Stimulated activated memory B cell treated with anti-CD40 and anti-IgM and Interleukin-4, amounts not matched to agents 10 μg/mL and 1 μg/mL and 100 μg/mL, for 72 hours (primary cell): ENCODE measurements at places on chromosomes 7 and 10.

DNA sequence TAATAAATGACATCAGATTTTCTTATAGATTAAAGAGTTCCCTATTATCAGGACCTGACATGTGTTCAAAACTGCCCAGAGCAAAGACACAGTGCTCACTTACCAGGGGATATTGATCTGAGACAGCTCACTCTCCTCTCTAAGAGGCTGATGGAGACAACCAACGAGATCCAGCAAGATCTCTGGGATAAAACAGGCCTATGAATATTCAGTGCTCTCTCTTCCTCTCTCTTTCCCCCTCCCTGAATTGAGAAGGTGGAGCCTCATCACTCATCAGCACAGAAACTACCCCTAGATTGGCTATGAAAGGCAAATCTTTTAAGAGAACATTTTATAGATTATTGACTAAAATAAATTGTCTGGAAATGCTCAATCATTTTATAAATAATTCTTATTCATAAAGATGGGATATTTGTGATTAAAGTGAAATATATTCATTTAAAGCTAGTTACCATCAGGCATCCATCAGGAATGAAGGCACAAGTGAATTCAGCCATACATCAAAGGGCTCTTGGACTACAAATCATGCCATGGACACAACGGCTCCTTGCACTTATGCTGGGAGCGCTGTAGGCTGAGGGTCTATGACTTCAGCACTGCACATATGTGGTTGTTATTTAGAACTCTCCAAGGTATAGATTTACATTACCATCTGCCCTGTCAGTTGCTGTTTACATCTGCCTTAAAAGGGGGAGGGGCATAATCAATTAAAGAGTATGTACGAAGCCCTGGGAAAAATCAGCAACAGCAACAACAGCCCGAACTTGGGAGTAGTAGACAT is 3.4 kb upstream of the PPP1R17 start:
- ATAC-seq: no peak

DNA sequence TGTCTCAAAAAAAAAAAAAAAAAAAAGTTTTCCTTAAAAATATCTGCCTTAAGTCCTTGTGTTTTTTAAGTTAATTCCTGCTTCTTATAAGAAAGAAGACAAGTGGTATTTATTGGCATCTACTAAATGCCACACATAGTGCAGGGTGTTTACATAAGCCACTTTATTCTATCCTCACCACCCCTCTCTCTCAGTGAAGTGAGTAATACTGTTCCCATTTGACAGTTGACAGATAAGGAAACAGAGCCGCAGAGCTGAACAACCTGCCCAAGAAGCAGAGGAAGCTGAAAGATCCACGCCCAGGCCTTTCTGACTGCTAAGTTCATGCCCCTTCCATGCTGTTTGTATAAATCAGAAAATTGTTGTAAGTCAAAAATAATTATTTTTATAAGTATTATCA is 54.1 kb downstream of the ABLIM1 start:
- no peak for ATAC-seq

DNA sequence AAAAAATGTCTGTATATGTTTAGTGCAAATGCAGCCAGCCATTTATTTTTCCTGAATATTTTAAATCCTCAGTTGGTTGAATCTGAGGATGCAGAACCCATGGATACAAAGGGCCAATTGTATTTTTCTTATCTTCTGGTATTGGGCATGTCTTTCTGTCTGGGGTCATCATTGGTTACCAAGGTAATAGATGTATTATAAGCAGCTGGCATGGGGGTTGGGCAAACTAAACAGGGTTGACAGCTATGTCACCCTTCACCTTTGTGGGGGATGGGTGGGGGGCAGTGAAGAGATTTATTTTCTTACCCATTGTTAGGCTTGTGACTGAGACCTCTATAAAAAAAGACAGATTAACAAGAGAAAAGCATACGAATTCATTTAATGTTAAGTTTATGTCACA is 38.8 kb downstream of the CDHR3 start:
- no peak for ATAC-seq

- no peak for ATAC-seq
Observed at GRCh38 chr10:86651631-86652331, 2.6 kb upstream of the OPN4 start.

GRCh38 chr10:6513476-6513875 is 66.6 kb downstream of the PRKCQ start:
- ATAC-seq: no peak

DNA sequence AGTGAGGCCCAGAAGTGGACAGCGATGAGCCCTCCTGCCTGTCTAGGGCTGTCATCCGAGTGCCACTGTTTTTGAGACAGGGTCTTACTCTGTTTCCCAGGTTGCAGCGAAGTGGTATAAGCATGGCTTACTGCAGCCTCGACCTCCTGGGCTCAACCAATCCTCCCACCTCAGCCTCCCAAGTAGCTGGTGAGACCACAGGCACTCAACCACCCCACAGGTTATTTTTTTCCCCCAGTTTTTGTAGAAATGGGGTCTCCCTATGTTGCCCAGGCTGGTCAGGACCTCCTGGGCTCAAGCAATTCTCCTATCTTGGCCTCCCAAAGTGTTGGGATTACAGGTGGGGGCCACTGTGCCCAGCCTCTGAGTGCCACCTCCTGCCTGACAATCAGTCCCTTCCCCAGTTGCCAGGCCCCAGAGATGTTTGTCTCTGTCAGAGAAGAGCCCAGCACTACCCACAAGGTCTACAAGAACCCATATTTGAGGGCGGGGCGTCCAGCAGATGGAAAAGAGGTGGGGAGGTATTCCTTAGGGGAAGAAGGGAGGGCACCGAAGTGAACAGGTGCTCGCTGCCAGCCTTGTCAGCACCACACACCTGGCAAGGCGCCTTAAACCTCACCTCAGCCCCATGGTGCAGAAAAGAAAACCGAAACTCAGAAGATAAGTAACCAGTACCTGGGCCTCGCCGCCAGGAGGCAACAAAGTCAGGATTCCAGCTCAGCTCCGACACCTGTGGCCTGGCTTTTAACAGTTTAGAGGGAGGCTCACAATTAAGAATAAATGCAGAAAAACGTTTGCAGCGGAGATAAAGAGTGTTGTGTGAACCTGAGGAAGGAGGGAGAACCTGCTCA is 77.4 kb upstream of the ANLN start:
- no peak for ATAC-seq

GRCh38 chr10:105973360-105973759 is 1191.1 kb downstream of the SORCS1 start:
- no peak for ATAC-seq

GRCh38 chr10:71737001-71737833 is 17.6 kb upstream of the C10orf105 start:
- ATAC-seq: no peak

DNA sequence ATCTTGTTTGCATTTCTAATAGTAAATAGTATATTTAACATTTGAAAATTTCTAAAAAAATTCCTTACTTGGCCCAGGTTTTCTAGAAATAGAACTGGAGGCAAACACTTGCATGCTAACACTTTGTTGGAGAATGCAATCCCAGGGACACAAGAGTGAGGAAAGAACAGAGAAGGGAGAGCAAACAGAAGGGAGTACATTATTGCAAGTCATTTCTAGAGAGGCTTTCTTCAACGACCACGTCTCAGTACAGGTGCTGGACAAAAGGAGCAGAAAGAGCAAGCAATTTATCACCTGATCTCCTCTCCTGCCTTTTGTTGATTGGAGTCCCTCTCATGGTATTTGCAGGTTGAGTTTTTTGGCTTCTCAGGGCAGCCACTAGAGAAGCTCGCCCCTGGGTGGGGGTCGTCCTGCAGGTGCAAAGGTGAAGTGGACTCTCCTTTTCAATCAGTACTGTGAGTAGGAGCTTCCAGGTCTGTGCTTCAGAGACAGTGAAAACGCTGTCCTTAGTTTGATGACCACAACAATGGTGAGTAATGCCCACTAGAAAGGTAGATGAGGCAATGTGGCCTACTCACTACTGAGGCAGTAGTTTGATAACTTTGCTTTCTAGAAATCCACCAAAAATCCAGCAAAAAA is 5.2 kb downstream of the CPED1 start:
- ATAC-seq: no peak

GRCh38 chr10:30215623-30216022 is 133.5 kb downstream of the MTPAP start:
- ATAC-seq: no peak

- ATAC-seq: no peak
Observed at GRCh38 chr7:141103847-141104429, 30.1 kb downstream of the TMEM178B start.

- no peak for ATAC-seq
Observed at GRCh38 chr7:16416289-16417282, 4.8 kb downstream of the CRPPA start.

DNA sequence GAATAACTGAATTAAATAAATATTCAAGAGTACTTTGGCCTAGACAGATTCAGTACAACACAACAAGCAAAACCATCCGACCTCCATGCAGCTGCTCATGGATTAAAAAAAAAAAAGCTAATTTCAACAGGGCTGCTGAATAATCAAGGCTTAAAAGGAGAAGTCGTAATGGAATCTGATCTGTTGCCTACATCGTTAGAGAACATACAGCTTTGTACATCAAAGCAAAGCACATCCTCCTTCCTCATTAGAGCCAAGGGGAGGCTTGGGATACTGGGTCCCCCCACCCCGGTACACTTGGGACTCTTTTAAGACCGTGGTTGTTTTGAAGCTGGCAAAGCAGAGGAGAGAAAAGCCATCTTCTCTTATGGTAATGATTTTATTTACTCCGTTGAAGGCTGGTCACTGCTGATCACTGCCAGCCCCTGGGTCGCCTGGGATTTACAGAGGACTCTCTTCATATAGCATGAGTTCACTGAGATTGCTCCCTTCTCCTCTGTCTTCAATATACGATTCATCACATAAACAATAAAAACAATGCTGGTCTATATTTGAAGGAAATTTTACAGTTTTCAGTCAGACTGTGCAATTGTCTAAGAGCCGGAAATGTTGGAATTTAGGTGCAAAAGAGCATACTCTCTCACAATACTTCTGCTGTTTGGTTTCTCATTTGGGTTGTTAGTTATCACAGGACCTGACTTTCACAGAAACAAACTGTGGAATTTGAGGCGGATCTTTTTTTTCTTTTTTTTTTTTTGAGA is 148.8 kb downstream of the FAM107B start:
- ATAC-seq: no peak

GRCh38 chr10:90504172-90504571 is 353.7 kb downstream of the HTR7 start:
- ATAC-seq: no peak
